ENCODE measurements at places on chromosomes 6 and 20.

DNA sequence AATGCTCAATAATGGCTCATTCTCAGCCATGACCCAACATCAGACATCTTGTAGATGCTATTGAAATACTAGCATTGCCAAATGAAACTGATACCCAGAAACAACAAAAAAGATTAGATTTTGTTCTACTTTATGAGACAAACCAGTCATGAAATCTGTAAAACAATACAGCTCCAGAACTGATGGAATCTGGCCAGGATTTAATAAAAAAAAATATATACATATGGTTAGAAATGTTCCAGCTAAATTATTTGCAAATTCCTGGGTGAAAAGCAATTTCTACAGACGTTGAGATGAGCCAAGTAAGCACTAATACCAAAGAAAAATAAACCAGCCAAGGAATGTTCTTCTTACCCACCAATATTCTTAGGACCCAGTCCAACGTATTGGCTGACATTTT lies 201.3 kb downstream of the EPHA7 start:
- no peak for DNase-seq

DNA sequence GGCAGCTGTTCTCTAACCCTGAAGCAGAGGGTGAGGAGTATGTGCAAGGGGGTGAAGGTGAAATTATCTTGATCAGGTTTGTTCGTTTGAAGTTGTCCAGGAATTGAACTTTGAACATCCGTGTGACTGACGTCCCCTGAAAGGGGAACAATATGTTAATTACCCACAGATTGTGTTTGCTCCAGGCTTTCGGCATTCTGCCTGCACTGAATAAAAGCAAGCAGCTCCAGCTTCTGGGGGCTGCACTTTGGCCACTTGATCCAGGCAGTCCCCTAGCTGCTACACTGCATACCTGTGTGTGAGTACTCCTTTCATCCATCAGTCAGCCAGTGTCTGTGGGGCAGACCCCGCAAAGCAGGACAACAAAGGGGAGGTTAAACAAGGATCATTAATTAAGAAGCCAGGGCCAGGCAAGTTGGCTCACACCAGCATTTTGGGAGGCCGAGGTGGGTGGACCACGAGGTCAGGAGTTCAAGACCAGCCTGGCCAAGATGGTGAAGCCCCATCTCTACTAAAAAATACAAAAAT lies 104.8 kb upstream of the BTN3A2 start:
- DNase-seq: no peak

DNA sequence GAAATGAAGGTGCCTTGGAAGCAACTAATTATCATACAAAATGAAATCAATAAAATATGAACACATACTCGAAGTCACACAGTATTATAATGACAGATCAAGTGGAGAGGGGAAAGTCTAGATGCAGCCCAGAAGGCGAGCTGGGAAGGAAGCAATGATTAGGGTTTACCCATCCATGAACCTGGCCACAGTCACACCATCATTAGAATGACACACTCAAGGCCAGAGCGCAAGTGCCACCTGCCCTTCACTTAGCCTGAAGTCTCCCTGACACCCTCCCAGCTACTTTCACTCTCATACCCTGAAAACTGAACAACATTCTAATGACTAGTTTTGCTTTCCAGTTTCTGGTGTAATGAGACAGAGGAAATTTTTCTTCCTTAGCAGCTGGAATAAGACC lies 302.8 kb upstream of the JARID2 start:
- DNase-seq: no peak

GRCh38 chr6:127069659-127070279 lies 48.7 kb upstream of the RSPO3 start:
- DNase-seq: peak; percentile 61

GRCh38 chr6:5547556-5547955 lies 286.2 kb downstream of the FARS2 start:
- DNase-seq: no peak

Data from foreskin fibroblast (primary cell).